ENCODE measurements at places on chromosomes 4 and X.
A peak's percentile ranks its signal among the peaks of the same experiment; 100 is the strongest.

- no peak for DNase-seq
These were observed 94.2 kb upstream of the NKX1-1 start for GRCh38 chr4:1500231-1500965.

- DNase-seq, result no peak
These were observed 821.7 kb upstream of the FTHL17 start for GRCh38 chrX:31893525-31893924.

DNA sequence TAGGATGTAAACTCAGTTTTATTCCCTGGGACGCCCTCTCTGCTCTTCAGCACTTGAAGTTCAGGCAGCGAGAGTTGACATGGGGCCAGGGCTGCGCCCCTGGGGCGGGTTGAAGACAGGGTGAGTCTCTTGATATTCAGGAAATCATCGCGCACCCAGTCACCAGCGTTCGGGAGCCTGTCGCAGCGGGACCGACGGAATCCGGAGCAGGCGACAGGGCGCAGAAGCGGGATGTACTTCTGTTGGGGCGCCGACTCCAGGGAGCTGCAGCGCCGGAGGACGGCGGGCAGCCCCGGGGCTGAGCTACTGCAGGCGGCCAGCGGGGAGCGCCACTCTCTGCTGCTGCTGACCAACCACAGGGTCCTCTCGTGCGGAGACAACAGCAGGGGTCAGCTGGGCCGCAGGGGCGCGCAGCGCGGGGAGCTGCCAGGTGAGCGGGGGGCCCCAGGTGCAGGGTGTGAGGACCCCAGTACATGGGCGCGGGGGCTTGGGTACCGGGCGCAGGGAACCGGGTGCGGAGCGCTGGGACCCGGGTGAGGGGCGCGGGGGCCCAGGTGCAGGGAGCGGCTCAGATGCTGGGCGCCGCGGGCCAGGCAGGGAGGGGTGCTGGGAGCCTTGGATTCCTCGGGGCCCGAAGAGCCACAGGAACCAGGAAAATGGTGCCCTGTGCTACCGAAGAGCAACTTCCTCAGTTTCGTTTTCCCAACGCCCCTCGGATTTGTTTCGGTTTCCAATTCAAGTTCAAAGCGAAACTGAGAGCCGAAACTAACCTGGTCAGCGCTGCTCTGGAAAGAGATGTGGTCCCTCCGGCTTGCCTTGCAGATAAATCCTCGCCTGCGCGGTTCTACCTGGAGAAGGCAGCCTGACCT, at the start of gene HERC6:
TSS of gene HERC6 (plus strand) at position 162 of the 869 bp plus-strand sequence. CDS start at position 232, 70 bp downstream.
- DNase-seq, result peak; percentile 65

DNA sequence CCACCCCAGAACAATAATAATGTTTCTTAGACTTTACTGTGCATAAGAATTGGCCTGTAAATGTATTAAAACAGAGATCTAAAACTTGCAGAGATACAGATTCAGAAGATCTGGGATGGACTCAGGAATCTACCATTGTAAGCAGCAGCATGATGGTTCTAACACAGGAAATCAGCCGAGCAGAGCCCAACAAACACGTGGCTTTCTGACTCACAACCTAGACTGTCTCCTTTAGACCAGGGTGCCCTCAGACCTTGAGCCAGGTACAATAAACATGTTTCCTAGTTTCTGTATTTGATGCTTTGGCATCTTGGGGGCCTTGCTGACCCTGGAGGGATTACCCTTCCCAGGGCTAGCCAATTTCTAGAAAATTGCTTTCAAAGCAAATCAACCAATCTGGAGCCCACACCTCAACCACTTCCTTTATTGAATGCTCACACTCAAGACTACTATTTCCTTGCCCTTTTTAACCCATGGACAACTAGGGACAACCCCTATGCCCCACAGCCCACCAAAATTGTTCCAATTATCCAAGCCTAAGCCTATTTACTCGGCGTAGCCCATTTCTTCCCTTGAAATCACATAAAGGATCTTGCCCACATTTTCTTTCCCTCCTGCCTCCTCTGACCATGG, 80.5 kb downstream of the TBC1D9 start:
- no peak for DNase-seq

GRCh38 chr4:163048447-163048846, 118.2 kb downstream of the NAF1 start:
- DNase-seq, result no peak

DNA sequence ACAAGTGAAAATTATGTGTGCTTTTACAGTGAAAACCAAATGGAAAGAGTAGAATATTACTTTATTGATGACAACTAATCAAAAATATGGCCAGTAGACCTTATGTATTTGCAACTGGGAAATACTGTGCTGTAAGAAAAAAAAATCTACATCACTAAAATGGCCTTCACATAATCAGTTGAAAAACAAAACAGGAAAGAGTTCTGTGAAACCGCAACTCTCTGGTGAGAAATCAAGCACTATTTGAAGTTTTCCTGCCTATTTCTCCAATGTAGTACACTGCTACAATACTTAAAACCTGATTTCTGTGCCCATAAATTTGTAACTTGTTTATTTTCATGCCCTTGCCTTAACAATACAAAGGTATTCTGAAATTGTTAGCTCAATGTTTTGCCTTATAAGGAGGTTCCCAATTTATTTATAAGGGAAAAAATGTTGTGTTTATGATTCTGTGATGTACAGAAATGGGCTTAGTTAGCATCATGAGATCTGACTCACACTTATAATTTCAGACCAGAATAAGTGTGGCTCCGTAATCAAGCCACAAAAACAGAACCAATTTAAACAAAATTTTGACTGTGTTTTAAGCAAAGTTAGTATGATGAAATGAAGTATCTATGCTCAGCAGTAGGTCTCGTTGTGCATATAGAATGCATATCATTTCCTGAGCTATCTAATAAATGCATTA, 147.1 kb downstream of the FAT4 start:
- DNase-seq, result no peak

- DNase-seq, result no peak
These were observed 23.4 kb downstream of the DHX15 start for GRCh38 chr4:24560868-24561368.

DNA sequence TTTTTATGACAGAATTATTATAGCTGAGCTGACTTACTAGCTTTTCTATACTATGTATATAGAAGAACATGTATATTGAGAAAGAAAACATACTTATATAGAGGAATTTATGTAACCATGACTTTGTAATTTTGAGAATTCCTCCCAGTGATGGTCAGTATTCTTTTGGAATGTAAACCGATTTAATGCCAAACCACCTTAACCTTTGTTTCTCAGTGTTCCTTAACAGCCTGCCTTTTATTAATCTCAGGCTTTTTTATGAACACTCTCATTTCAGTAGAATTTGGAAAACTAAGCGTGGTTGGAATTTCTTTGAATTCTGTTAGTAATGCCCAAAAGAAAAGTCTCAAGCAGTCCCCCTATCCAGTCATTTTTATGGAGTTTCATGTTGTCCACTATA, 47.0 kb downstream of the MOSPD2 start:
- DNase-seq, result no peak

- DNase-seq, result no peak
These were observed 34.6 kb upstream of the AADAT start for GRCh38 chr4:170124406-170124805.

DNA sequence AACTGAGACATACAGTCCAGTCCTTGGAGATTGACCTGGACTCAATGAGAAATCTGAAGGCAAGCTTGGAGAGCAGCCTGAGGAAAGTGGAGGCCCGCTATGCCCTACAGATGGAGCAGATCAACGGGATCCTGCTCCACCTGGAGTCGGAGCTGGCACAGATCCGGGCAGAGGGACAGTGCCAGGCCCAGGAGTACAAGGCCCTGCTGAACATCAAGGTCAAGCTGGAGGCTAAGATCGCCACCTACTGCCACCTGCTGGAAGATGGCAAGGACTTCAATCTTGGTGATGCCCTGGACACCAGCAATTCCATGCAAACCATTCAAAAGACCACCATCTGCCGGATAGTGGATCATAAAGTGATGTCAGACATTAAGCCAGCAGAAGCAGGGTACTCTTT, 20.4 kb upstream of the FRMPD3 start:
- no peak for DNase-seq

DNA sequence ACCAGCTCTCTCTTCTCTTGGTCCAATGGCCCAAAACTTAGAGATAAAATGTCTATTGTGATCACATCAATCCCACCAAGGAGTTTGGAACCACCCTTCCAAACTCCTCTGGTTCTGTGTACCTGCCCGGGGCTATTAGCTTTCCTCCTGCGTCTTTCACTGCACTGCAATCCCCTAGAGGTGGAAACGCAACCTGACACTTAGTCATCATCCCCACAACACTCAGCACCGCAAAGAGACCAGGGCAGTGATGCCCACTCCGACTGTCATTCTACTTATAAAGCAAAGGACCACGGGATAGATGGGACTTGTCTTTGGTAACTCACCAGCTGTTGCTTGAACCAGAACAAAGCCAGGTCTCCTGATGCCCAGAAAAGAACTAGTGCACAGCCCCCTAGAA, 22.0 kb downstream of the AFAP1 start:
- no peak for DNase-seq

- no peak for DNase-seq
These were observed 255.6 kb downstream of the DHX15 start for GRCh38 chr4:24328711-24329110.

DNA sequence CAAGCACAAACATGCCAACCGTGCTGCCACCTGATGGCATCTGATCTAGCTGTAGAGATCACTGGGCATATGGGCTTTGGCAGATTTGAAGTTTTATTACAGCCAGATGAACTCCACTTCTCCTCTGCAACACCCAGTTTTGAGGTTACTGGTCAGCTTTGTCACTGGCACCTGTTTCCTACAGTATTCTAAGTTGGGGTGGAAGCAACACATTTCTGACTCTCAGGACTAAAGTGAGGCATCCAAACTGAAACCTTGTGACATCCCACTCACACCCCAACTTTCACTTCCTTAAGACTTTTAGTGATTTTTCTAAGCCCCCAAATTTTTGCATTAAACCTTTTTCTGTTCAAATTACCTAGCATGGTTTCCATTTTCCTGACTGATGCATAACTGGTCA, 115.1 kb upstream of the PCDH18 start:
- no peak for DNase-seq

DNA sequence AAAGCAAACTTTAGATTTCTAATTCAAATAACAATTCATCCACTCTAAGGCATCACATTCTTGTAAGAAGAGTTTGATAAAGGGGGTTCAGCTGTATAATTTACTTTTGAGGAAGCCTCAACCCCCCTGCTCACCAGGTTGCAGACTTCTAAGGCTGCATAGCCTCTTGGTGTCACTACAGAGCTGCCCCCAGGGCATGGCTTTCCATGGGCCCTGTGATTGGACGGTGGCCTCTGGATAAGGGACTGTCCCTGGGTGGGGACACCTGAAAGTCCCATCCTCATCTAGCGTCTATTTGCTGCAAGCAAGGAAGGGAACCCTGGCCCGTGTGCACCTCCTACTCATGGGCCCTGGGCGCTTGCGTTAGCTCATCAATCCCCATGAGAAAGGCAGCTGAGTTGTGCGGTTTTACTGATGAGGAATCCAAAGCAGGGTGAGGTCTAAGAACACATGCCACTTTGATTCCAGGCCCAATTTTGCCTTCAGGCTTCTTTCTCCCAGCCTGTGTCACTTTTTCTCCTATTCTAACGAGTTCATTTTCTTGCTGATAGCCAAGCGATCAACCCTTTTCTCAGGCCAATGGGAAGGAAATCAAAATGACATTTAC, 51.8 kb downstream of the SCML1 start:
- DNase-seq, result no peak

GRCh38 chrX:10158279-10159144, 1.7 kb downstream of the CLCN4 start:
- no peak for DNase-seq

- DNase-seq, result no peak
These were observed 49.7 kb downstream of the ABCG2 start for GRCh38 chr4:88108747-88109122.

GRCh38 chr4:168551945-168552695, 55.3 kb downstream of the PALLD start:
- DNase-seq, result no peak

- DNase-seq, result no peak
These were observed 53.8 kb upstream of the TBC1D14 start for GRCh38 chr4:6855692-6856297.

DNA sequence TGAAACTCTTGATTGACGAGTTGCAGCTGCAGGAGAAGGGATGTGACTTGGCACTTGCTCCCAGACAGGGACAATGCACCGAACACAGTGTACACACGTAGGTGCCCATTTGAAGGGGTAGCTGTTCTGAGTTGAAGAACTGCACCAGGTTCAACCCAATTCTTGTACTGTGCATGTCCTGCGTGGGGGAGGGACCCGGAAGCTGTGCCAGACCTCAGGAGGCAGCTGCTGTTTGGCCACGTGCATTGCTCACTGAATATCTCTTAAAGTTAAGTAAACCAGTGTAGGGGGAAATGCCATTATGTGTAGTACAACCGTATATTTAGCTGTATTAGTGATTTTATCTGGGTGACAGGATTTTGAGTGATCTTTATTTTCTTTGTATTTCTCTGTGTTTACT, 12.0 kb upstream of the RBBP7 start:
- no peak for DNase-seq

DNA sequence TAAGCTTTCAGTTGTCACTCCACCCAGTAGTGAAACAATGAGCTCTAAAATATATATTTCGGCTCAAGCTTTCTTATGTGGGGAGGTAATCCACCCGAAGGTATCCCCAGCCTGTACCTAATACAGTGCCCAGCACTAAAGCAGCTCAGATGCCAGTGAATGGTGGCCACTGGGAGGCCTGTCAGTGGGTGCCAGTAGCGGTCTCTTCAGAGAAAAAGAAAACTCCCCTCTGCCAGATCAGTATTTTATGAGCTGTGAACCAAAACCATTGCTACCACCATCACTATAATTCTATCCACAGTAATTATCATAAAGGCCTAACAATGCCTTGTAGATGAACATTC, 835 bp upstream of the NFKB1 start:
- DNase-seq, result no peak

DNA sequence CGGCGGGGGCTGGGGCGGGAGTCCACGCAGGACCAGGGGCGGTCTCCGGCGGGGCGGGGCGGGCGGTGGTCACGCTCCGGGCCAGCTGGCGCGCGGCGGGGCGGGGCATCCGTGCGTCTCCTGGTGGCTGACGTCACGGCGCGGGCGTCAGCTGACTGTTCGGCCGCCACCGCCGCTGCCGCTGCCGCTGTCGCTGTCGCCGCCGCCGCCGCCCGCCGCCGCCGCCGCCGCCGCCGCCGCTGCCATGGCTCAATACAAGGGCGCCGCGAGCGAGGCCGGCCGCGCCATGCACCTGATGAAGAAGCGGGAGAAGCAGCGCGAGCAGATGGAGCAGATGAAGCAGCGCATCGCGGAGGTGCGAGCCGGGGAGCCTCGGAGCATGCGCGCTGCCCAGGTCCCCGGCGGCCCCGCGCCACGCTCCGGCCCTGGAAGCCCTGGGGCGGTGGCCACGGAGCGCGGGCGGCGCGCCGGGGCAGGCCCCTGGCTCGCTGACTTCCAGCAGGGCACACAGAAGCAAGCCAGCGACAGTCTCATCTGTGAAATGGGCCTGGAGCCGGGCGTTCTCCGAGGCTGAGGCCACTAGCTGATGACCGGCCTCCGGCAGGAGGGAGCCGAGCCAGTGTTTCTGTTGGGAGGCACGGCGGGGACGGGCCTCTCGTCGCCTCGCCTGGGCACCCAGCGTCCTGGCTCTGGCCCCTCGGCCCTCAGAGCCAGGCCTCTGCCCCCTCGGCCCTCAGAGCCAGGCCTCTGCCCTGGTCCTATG, at the start of gene FAM50A:
TSS of gene FAM50A (plus strand) at position 150 of the 763 bp plus-strand sequence. CDS start at position 245, 95 bp downstream.
- DNase-seq, result peak; percentile 64

- DNase-seq, result no peak
These were observed 38.6 kb upstream of the TMEM131L start for GRCh38 chr4:153427363-153428071.

- DNase-seq, result no peak
These were observed 2.6 kb downstream of the RAB28 start for GRCh38 chr4:13481569-13481968.
